C1 segment of cervical spinal cord (tissue), 14 donors: ENCODE measurements at places on chromosomes 5 and 9.

- no peak for DNase-seq
These were observed 6.3 kb upstream of the NR5A1 start for GRCh38 chr9:124513376-124513994.

DNA sequence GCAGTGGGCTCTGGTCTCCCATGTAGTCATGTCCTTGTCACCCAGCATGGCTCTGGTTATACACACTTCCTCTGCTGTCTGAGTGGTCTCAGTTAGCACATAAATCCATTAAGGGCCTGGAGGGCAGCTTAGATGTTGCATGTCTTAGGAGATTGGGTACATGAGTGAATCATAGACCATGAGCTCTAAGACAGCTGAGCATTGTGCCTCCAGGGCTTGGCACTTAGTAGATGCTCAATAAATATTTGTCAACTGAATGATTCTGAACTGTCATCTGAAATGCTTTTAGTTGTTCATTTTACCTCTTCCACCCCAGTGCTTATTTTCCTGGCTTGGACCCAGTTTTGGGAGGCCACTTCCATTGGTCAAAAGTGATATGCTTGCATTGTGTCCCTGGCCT is 135.6 kb downstream of the BOD1 start:
- no peak for DNase-seq

DNA sequence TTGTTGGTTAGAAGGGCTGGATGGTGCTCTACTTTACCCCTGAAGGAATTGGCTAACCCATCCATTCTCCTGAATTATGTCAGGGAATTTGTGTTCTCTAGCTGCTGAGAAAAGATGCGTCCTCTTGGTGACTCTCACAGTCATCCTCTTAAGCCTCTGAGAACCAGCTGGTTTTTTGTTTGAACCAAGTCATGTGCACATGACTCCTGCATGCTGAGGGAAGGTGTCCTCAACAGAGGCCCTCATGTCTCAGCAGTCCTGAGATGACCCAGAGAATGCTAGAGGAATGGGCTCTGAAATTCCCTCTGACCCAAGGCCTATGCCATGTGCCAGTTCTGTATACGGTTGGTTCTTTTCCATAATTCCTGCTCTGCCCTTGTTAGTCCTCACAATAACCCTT is 10.4 kb upstream of the C5orf63 start:
- DNase-seq: no peak

GRCh38 chr9:98333703-98334582 is 78.5 kb upstream of the TBC1D2 start:
- DNase-seq: no peak

DNA sequence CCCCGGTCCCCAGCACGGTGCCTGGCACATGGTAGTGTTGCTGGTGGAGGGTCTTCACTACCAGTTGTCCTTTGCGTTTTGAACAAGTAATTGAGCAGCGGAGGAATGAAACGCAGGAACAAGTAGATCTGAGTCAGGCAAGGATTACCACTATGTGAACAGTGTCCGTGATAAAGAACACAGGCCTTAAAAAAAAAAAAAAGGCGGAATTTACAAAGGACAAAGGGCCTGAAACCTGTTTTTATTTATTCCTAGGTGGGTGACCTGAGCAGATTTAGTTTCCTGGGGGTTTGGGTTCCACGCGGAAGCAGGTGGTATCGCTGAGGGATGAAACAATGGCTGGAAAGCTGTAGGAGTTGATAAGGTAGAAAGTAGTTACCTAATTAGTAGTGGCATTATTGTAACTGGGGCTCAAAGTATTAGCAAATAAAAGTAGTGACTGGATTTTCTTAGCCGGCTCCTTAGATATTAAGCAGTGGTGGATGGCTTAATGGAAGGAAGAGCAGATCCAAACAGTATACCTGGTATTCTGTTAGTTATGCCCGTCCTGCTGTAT is 1.1 kb downstream of the RUSC2 start:
- no peak for DNase-seq

GRCh38 chr5:35229076-35230037 is 930 bp downstream of the PRLR start:
- DNase-seq: no peak

DNA sequence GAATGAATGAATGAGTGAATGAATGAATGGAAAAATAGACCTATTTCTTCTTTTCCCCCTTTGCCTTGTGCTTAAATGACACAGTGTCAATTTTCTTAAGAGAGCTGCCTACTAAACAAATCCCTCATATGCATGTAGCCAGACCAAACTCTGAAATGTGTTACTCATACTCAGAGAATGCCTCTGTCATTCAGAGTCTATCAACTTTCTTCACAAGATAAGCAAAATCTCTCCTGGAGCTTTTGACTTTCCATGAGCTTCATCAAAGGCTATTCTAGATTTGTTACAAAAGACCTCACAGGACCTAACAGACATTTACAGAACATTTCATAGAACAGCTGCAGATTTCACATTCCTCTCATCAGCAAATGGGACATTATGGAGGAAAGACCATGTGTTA is 275.7 kb upstream of the MSX2 start:
- DNase-seq: no peak

- DNase-seq: no peak
These were observed 159.2 kb downstream of the SMARCA2 start for GRCh38 chr9:2174306-2174705.

- no peak for DNase-seq
These were observed 53.2 kb downstream of the NAA35 start for GRCh38 chr9:85994191-85994590.

DNA sequence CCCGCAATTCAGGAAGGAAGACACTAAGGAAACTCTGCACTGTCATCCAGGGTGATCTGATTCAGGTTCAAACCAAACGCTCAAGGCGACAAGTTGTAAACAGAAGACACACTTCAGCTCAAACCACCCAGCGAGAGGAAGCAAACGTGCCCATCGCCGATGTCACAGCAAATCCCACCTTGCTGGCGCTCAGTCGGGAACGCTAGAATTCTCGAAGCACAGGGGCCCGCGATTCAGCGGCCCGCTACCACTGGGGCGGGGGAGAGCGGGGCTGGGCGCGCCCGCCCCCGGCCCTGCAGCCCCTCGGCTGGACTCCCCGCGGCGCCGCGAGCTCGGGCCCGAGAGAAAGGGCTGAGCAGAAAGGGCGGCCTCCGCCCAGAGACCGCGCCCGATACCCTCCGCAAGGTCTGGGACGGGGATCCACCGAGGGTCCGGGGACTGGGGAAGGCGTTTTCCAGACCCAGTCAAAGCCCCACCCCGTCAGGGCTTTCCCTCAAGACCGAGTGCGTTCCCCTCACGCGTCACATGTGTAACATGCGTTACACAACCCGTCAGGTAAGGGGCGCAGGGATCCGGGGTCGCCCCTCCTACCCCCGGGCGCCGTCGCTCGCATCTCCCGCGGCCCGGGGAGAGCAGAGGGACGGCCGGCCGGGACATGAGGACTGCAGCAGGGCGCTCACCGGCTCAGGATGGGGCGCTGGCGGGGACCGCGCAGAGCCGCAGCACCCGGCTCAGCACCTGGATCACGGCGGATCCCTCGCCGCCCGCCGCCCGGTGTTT is 469 bp downstream of the AGTPBP1 start:
- no peak for DNase-seq

- no peak for DNase-seq
These were observed 157.8 kb downstream of the NTRK2 start for GRCh38 chr9:84827216-84827765.
